ENCODE measurements at places on chromosomes 2 and 18. TPM values are rescaled to one million over a fixed set of nuclear protein-coding genes. Genes with fewer than 3 reads are reported as not detected.

The TWIST2 gene
- total RNA-seq = 42.2 TPM

The REG3G gene
- not detected for total RNA-seq

The SETBP1 gene
- total RNA-seq = 1.4 TPM

The IL36RN gene
- total RNA-seq = not detected

The IL1A gene
- 0.18 TPM for total RNA-seq

The STK39 gene
- total RNA-seq = 10.4 TPM

Data from cardiac atrium fibroblast (primary cell).